CD4-positive, alpha-beta memory T cell (primary cell): ENCODE measurements at places on chromosomes 11 and 22.

GRCh38 chr22:21587803-21588611, 20.5 kb downstream of the UBE2L3 start:
- no peak for DNase-seq

DNA sequence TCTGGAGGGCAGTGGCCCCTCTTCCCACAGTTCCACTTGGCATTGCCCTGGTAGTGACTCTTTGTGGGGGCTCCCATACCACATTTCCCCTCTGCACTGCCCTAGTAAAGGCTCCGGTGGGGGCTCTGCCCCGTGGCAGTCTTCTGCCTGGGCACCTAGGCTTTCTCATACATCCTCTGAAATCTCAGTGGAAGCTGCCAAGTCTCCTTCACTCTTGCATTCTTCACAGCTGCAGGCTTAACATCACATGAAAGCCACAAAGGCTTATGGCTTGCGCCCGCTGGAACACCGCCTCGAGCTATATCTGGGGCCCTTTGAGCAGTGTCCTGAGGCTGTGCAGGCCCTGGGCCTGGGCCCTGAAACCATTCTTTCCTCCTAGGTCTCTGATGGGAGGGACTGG, 25.3 kb downstream of the PLEKHB1 start:
- DNase-seq = no peak

DNA sequence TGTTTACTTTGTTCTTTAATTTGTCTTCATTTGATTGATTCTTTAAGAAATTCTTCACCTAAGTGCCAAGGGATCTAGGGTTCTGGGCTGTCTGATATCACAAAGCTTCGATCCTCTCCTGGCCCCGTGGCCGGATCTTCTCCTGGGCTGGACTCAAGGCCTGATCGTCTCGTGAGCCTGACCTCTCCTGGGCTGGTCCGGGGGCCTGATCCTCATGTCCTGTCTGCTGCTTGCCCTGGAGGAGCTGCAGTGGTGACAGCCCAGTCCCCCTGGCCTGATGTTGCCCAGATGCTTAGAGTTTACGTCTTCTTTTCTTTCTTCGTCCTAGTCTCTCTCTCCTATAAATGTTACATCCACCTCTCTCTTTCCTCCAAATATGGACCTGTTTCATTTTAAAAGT, 3.3 kb downstream of the NADSYN1 start:
- no peak for DNase-seq

GRCh38 chr11:70836071-70836470, 416.3 kb downstream of the SHANK2 start:
- no peak for DNase-seq

DNA sequence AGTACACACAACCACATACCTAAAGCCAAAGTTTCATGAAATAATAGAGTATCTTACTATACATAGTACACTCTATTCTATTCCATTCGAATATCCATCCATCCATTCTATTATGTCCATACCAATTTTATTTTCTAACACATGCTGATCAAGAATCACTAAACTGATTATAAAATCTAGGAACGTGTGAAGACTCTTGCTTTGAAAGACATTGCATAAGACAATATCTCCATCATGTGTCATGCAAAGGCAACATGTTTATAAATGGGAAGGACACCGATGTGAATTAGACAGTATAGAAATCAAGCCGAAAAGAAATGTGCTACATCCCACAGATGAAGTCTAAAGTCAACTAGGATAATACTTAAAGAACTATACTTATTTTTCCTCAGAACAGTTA, 1561.5 kb upstream of the TENM4 start:
- DNase-seq = no peak
